Stimulated activated CD4-positive, alpha-beta T cell treated with anti-CD3 and anti-CD28 coated beads, TNF-alpha, amount 100 ng/mL, for 4 hours (primary cell): ENCODE measurements at places on chromosomes 5 and 9.

- no peak for DNase-seq
Measured at GRCh38 chr5:80655231-80655774, 520 bp upstream of the DHFR start.

DNA sequence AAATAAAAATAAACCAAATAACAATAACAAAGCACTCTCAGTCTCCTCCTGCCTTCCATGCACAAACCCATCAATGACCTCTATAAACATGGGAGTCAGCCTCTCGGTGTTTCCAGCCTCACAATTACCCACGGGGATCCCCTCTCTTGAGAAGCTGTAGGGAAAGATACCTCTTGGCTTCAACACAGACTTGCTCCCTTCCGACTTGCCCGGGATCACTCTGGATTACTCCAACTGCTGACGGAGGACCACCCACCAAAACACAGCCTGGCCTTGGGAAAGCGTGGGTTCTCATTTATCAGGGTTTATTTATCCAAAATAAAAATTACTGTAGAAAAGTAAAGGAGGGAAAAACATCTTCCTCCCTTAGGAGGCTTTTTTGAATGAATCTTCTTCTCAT, 11.5 kb upstream of the NKX2-5 start:
- DNase-seq = no peak

DNA sequence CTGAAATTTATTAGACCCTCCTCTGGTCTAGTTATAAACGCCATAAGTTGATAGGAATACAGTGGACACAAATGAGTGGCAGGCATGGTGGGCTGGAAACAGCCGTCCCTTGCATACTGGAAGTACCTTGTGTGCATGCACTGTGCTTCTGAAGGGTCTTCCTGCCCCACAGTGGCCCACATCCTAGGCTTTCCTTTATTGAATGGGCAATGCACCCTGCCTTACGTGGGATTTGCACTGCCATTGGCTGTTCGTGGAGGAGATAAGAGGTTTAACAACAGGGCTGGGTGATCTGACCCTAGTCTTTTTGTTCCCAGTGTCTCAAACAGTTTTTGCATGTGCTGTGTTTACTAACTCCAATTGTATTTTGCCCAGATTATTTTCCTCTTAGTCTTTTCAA, 480.8 kb downstream of the GADD45G start:
- no peak for DNase-seq

GRCh38 chr5:514101-514485, 10.2 kb downstream of the SLC9A3 start:
- DNase-seq = no peak

DNA sequence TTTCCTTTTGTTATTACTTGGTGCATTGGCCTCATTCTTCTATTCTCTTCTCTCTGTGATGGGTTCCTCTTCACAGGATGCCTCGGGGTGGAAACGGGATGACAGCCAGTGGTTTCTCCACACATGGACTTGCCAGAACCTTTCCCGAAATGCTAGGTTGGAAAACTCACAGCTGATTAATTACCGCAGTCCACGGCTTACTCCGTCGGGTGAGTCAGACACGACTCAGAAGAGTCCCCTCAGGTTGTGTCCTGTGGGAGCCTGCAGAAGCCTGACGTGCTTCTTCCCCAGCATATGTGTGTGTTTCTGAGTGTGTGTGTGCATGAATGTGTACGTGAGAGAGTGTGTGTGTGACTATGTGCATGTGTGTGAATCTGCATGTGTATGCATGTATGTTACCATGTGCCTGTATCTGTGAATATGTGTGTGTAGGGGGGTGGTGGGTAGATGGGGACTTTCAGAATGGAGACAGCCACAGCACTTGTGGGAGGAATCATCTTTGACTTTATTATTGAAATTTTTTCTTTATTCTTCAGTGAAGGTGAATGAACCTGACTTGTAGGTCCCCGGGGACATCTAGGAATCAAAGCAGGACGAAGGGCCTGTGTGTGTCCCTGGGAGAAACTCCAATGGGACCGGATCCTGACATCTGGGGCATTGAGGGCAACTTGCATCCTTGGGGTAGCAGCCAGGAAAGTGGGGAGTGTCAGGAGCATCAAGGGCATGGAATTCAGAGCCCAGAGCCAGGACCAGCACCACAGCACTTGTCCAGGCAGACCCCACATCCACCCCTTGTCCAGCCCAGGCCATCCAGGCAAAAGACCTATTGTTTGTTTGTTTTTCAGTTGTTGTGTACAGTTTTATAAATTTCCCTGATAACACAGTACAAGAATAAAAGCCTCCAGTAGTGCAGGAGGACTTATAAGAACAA, 21.9 kb upstream of the MED10 start:
- no peak for DNase-seq

GRCh38 chr9:124558777-124559470, 51.7 kb upstream of the NR5A1 start:
- no peak for DNase-seq

DNA sequence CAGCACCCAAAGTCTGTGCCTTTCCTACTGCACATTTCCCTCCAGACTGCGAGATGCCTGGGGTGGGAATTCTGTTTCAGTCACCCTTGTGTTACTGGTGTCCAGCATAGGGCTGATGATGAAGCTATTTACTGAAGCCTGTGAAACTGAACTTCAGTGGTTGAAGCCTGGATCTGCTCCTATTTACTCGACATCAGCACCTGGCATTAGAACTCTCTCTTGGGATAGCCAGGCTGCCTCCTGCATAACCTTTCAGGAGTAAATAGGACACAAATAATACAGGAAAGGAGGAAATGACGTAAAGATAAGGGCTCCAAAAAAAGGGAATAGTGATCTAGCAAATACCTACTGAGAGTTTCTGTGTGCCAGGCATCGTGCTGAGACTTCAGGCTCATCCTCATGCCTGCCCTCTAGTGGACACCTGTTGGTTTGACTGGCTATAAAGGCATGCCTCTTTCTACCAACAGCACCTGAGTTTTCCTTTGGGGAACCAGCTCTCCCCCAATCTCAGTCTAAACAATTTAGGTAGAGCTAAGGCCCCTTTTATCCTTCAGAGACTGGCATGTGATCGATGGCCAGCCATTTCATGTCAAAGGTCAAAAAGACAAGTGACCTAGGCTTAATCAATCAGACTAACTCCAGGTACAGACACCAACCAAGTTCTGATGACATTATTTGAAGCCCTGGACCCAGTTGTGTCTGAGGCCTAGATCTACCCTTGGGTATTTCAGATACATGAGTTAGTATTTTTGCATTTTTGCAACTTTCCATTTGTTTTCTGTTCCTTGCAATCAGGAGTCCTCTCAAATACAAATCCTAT, 192.1 kb upstream of the TRIM32 start:
- no peak for DNase-seq

- no peak for DNase-seq
Measured at GRCh38 chr9:89845321-89845720, 240.5 kb downstream of the GADD45G start.

DNA sequence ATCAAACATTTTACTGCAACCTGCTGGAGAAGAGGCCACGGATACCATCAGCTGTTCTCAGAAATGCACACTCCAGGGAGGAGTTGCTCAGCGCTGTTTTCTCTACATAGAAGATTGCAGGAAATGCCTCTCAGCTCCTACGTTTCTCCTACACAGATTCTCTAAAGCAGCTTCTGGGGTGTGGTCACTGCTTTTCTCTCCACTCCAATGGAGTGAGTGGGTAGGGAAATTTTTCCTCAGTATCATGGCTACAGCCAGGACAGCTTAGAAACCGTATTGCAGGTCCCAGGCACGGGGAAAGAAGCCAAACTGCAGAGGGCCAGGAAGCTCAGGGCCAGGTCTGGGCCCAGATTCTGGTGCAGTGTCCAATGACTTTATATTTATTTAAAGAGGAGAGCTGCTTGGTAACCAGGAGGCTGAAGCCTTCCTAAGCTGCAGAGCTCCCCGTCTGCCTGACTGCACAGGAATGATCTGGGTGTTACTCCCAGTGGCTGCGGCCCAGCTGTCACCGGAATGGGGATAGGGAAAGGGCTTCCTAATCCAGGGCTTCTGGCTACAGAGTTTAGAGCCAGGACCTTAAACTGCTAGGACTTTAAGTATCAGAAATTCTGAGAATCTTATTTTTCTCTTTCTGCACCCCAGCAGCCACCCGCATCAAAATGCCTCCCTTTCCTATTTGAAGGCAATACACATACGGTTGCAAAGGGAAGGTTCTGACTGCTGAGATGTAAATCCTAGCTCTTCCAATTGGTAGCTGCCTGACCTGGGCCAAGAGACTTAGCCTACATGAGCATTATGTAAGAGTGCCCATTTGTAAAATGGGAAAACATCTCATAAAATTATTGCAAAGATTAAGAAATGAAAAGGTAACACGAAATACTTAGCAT, 1.4 kb upstream of the SPTAN1 start:
- DNase-seq = no peak
